Right kidney (tissue), 9 donors: ENCODE measurements at places on chromosomes 2 and 18.
A peak's percentile ranks its signal among the peaks of the same experiment; 100 is the strongest.

DNA sequence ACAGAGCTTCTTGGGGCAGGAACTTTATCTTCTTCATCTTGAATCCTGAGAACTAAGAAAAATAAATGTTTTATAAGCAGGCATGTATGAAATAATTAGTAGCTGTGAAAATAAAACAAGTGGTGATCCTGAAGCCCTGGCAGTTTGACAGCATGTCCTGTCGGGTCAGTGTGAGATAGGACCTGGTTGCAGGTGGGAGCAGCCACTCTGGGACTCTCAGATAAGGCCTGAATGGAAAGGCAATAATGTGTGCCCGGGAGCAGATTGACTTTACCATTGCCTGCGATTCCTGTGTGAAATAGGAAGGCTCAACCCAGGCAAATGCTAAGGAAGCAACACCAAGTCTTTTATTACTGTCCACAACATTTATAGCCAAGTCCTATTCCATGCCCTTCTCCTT is 132.4 kb downstream of the LYPD6B start:
- DNase-seq = no peak

DNA sequence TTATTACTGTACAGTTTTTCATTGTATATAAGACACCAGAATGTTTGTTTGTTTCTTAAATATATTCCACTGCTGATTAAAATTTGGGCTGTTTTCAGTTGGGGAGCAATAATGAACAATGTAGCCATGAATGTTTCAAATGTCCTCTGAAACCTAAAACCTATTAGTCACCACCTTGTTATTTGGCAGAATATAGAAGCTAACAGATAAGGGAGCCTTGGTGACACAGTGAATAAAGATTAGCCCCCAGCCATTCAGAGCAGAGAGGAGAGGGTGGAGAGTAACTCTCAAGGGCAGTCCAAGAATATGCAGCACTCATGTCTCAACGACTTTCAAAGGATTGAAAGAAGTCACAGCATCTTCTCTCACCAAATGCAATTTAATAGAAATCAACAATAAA is 43.1 kb upstream of the ATP8B1 start:
- DNase-seq = no peak

GRCh38 chr18:25725501-25725900 is 364.9 kb downstream of the SS18 start:
- DNase-seq = no peak

DNA sequence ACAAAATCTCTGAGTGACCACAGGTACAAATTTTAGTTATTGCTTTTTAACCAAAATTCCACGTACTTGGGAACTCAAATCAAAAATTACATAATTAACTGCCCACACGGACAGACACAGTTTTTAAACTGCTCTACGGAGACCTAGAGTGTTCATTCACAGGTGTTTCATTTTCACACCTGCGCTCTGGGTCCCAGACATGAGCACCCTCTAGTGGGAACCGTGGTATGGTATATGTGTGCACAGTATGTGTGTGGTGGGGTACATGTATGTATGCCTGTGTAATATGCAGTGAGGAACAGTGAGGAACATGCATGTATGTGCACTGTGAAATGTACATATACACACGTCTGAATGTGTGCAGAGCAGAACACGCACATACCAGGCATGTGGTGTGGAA is 65.0 kb downstream of the PPP4R1 start:
- DNase-seq = no peak

DNA sequence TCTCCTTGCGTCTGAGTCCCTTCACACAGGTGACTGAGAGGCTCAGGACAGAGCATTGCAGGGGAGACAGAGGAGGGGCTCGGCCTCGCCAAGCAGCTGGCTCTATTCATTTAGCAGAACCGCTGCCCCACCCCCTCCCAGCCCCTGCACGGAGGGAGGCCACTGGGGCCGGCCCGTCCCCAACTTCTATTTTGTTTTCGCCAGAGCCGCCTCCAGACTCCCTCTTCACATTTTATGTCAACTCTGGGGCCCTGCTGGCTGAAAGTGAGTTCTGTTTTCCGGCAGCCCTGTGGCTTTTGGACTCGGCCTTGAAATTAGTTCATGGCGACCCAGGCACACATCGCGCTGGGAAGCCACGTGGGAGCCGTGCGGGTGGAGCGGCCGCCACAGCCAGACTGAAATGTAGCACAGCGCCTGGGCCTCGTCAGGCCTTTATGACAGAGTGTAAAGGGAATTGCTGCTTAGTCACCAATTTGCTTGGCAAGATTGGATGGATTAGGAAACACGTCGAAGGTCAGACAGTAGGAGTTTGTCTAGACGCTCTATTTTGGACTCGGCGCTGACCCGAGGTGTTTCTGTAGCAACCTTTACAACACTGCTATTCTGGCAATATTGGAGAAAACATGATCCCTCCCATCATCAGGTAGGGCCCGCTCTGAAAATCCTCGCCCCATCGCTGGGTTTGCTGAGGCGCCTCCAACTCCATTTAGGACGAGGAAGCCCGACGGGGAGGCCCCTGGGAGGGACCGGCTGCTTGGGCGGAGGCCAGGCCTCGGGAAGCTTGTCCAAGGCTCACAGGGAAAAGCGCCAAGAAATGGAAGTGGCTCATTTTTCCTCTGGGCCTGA is 90.7 kb upstream of the CTDP1 start:
- DNase-seq = peak; percentile 67

GRCh38 chr2:10425699-10426098 is 22.4 kb downstream of the ODC1 start:
- DNase-seq = no peak

DNA sequence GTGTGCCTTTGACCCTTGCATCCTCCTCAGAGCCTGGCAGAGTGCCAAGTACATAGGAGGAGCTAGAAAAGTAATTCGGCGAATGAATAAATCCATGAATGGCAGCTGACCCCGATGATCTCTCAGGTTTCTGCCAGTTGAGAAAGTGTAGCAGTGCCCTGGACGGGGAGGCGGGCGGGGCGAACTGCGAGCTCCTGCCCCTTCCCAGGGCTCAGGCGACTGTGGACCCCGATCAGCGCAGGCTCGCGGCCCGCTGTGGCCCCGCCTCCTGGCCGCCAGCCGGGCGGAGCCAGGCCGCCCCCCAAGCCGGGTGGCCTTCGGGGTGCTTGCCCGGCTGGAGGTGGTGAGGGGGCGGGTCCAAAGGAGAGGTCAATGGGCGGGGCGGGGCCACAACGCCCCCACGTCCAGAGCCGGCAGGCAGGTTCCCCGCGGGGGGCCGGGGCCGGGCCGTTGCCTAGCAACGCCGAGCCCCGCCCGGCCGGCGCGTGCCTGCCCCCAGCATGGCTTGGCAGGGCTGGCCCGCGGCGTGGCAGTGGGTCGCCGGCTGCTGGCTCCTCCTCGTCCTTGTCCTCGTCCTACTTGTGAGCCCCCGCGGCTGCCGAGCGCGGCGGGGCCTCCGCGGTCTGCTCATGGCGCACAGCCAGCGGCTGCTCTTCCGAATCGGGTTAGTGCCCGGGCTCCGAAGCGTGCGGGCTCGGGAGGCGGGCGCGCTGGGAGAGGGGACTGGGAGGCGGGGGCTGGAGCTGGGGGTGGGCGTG is 30.6 kb upstream of the TMBIM1 start:
- DNase-seq = peak; percentile 97

DNA sequence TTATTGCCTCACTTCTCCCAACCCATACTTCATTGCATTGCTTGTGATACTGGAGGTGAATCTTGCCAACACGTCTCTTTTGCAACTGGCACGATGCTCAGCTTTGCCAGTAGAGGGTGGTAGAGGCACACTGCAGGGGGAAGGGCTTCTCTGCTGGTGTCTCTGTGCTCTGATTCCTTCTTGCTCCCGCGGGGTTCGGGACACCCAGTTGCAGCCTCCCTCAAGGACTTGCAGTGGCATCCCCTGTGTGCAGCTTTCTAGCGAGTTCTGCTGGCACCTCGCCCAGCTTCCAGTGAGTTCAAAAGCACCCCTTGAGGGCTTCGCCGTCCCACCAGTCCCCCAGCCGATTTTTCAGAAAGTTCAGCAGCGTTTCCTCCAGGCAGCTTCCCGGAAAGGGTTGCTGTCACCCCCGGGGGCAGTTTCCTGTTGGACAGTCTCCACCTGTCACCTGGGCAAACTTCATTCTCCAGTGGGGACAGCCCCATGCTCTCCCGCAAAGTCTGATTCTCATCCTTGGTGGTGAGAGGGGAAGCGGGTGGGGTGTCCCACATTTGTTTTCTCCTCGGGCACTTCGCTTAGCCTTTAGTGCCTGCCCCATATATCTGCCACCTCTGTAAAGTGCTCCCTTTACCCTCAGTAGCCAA is 35.4 kb upstream of the EN1 start:
- peak; percentile 36 for DNase-seq

- no peak for DNase-seq
Measured at GRCh38 chr2:176507786-176508185, 238.5 kb downstream of the MTX2 start.

DNA sequence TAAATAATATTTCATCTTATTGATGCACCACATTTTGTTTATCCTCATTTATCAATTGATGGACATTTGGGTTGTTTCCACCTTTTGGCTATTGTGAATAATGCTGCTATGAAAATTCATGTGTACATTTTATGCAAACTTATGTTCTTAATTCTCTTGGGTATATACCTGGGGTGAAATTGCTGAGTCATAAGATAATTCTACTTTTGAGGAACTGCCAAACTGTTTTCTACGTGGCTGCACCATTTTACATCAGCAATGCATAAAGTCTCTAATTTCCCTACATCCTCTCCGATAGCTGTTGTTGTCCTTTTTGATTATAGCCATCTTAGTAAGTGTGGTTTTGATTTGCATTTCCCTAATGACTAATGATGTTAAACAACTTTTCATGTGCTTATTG is 116.5 kb upstream of the DLX2 start:
- DNase-seq = no peak

DNA sequence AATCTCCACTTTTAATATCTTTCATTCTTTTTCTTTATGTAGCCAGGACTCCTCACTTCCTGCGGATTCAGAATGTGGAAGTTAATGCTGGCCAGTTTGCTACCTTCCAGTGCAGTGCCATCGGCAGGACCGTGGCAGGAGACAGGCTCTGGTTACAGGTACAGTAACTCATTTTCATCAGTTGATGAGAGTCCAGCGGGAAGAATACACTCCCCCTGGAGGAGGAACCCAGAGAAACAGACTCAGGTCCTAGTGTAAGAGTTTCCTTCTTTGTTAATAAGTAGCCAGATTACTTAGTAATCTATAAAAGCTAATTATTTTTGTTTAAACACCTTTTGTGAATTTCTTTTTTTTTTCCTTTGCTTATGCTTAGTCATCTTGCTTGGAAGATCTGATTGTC is 359.4 kb downstream of the PTPRM start:
- no peak for DNase-seq

GRCh38 chr2:68295516-68295915 is 24.2 kb downstream of the CNRIP1 start:
- no peak for DNase-seq

DNA sequence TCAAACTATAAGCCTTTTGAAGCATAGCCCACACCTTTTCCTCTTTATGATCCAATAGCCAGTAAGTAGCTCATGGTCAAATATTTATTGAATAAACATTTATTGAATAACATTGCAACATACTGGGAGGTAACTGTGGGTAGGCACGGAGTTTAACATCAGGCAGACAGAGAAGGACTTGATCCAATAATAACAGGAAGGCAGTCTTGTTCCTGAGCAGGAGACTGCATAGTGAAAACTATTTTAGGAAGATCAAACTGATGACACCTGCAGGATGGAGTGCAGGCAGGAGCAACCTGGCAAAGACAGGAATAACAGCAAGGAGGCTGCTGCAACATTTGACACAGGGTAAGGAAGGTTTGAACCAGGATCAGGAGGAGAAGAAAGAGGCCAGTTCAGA is 3.1 kb upstream of the DCTN1 start:
- no peak for DNase-seq

DNA sequence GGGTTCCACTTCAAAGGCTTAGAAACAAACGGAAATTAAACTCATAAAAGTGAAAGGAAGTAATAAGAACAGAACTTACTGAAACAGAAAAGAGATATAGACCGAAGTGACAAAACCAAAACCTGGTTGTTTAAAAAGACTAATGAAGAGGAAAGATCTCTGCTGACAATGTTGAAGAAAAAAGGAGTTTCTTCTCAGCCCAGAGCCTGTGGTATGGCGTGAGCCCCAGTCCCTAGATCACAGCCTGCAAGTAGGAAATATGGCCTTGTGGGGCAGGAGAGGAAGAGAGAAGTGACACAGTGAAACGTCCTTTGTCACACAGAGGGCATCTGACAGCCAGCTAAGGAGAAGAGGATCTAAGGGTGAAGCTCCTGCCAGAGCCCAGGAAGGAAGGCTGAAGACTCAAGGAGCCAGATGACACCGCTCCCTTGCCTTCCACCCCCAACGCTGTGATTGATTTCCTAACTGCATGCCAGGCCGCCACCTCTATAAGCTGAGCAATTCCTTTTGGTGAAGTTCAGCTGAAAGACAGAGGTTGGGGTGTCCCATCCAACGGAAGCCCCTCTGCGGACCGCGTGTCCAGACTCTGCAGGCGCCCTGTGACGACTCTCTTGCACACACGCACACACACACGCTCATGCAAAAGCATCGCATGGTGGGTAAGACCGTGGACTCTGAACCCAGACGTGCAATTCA is 141.1 kb downstream of the HDAC4 start:
- no peak for DNase-seq

GRCh38 chr2:42288811-42289210 is 72.2 kb downstream of the COX7A2L start:
- no peak for DNase-seq
